SIG-M5 (cell line): ENCODE measurements at places on chromosomes 11 and 22.

DNA sequence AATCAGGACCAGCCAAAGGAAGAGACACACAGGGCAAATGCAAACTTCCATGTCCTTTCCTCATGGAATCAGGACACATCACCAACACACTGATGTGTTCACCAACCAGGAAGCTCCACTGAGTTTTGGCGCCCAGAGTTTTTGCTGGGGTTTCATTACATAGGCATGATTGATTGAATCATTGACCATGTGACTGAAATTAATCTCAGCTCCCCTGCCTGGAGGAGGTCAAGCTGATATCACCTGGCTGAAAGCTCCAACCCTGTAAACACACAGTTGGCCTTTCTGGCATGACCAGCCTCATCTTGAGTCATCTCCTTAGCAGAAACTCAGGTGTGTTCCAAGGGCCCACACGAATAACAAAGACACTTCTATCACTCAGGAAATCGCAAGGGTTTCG is 133.2 kb downstream of the TRIM29 start:
- DNase-seq = no peak

- no peak for DNase-seq
These were observed 5.4 kb downstream of the KBTBD4 start for GRCh38 chr11:47573321-47573720.

- no peak for DNase-seq
These were observed 550.8 kb upstream of the CADM1 start for GRCh38 chr11:116055064-116055463.

DNA sequence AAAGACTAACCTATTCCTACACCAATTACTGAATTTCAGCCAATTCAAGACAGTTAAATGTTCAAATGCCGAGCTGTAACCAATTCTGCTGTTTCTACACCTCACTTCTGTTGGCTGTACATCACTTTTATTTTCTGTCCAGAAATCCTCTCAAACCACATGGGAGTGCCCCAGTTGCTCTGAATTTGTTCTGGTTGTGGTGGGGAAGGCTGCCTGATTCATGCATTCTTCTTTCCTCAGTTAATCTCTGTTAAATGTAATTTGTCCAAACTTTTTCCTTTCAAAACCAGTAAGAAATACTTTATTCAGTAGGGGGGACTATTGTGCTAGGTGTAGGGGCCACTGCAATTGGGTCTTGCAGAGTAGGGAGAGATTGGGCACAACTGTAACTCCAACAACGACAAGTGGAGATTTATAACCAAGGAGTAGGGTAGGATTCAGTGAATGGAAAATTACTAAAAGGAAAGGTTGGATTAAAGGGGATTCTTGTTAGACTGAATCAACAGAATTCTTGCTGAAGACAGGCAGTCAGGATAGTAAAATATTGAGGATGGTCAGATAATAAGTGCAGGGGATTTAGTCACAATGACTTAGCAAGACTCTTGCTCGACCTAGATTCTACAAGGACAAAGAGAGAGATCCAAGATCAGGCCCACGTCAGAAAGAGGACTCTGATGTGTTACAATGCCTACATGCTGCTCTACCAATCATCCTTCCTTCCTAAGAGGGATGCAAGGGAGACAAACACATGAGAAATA is 593.5 kb upstream of the FAT3 start:
- no peak for DNase-seq

- DNase-seq = no peak
These were observed 23.1 kb downstream of the RGL4 start for GRCh38 chr22:23713696-23714595.

GRCh38 chr22:44702479-44703198 is 635 bp downstream of the PRR5 start:
- DNase-seq = no peak

DNA sequence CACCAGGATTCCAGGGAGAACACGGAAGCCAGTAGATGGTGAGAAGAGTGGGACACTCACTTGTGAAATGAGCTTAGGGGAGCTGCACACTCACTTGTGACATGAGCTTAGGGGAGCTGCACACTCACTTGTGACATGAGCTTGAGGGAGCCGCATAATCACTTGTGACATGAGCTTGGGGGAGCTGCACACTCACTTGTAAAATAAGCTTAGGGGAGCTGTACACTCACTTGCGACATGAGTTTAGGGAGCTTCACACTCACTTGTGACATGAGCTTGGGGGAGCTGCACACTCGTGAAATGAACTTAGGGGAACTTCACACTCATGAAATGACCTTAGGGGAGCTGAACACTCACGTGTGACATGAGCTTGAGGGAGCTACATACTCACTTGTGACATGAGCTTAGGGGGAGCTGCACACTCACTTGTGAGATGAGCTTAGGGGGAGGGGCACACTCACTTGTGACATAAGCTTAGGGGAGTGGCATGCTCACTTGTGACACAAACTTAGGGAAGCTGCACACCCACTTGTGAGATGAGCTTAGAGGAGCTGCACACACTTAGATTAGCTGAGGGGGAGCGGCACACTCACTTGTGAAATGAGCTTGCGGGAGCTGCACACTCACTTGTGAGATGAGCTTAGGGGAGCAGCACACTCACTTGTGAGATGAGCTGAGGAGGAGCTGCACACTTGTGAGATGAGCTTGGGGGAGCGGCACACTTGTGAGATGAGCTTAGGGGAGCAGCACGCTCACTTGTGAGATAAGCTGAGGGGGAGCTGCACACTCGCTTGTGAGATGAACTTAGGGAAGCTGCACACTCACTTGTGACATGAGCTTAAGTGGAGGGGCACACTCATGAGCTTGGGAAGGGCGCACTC is 59.0 kb downstream of the NCAPD3 start:
- DNase-seq = no peak

DNA sequence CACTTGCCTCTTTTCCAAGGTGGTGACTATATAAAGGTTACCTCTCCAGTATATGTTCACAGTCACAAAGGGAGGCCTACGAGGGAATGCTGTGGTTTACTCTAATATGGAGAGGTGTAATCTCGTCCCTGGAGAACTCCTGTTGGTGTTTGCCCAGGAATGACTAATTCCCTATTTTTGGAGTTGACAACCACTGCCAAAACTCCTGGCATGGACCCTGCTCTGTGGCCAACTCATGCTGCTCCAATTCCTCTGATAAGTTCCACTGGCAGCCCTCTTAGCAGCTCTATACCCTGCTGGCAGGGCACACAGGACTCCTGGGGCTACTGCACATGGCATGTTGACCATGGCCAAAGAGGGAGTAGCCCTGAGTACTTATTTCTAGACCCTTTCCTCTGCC is 418.7 kb upstream of the ANO5 start:
- DNase-seq = no peak

GRCh38 chr11:11391796-11392463 is 38.9 kb upstream of the CSNK2A3 start:
- no peak for DNase-seq

DNA sequence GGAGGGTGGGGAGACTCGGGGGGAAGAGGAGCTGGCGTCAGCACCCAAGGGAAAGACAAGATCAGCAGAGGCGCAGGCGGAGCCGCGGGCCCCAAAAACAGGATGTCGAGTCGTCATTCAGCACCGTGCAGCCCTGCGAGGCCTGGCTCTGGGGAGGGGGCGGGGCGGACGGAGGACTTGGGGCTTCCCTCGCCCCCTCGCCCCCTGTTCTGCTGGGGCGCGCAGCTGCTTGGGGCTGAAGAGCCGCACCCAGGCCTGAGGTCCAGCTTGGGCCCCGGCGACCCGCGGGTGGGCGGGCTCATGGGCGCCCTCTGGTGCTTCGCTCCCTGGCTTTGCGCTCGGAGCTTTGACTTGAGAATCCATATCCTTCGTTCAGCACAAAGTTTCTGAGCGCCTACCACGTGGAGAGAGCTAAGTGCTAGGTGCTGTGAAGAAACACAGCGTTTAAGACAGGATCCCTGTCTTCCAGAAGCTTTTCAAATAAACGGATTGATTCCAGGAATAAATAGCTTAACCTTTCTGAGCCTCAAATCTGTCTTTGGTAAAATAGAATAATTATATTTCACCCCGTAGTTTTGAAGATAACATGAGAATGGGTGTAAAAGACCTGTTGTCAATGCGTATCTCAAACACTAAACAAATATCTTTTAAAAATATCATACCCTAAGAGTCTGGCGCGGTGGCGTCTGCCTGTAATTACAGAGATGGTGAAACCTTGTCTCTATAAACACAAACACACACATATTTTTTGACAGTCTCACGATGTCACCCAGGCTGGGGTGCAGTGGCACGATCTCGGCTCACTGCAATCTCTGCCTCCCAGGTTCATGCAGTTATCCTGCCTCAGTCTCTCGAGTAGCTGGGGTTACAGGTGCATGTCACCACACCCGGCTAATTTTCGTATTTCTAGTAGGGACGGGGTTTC is 929 bp upstream of the RHOG start:
- DNase-seq = no peak

GRCh38 chr11:61842528-61842820 is 14.4 kb downstream of the FADS2 start:
- DNase-seq = no peak

- no peak for DNase-seq
These were observed 2.8 kb upstream of the OAF start for GRCh38 chr11:120208001-120208441.

- DNase-seq = no peak
These were observed 271.4 kb downstream of the ETS1 start for GRCh38 chr11:128315933-128316332.

DNA sequence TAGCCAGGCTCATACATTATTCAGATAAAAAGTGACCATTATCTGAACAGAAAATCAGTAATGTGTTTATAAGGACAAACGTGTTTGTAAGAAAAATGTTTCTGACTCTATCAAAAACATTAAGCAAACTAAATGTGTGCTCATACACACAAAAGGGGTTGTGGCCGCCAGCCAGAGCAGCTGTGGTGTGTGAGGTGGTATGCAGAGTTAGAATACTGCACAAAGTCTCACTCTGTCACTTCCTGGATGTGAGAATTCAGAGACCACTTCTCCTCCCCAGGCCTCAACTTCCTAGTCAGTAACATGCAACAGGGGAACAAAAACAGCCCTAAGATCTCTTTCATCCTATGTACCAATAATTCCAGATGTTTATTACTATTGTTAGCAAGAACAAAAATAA is 9.4 kb downstream of the OR5B21 start:
- DNase-seq = no peak

- DNase-seq = no peak
These were observed 6.6 kb upstream of the ASCL2 start for GRCh38 chr11:2277008-2277346.

GRCh38 chr11:108193725-108194124 is 28.7 kb downstream of the NPAT start:
- DNase-seq = no peak

GRCh38 chr11:71201936-71202597 is 50.3 kb downstream of the SHANK2 start:
- no peak for DNase-seq

DNA sequence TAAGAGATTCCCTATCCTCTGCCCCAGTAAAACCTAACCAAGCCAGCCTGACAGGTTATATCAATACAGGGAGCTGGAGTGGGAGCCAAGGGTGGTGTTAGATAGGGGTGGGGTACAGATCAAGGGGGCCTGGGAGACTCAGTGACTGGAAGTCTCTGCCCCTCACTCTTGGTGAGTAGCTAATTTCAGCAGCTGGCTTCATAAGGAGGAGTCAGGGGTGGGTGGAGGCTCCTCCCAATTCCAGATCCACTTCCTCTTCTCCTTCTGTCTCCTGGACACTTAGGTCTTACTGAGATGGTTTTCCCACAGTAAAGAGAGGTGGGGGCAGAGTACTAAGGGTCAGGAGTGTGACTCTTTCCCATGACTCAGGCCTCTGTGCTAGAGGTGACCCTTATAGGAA is 1.1 kb upstream of the VSIG2 start:
- DNase-seq = no peak

DNA sequence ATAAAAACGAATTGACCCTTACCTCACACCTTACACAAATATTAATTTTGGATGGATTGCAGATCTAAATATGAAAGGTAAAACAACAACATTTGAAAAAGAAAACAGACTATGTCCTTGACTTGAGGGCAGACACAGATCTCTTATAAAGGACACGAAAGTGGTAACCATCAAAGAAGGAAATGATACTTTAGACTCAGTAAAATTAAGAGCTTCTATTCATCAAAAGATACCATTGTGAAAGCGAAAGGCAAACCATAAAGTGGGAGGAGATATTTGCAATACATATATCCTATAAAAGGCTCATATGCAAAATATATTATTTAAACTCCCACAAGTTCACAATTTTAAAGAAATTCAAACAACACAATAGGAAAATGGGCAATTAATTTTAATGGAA is 5.0 kb downstream of the HEPACAM start:
- DNase-seq = no peak

- peak; percentile 80 for DNase-seq
These were observed 111.6 kb downstream of the SIK3 start for GRCh38 chr11:116986521-116987105.

GRCh38 chr11:33324302-33324985 is 67.3 kb downstream of the HIPK3 start:
- DNase-seq = peak; percentile 34

- DNase-seq = no peak
These were observed 3.4 kb downstream of the PARVA start for GRCh38 chr11:12380565-12381325.

DNA sequence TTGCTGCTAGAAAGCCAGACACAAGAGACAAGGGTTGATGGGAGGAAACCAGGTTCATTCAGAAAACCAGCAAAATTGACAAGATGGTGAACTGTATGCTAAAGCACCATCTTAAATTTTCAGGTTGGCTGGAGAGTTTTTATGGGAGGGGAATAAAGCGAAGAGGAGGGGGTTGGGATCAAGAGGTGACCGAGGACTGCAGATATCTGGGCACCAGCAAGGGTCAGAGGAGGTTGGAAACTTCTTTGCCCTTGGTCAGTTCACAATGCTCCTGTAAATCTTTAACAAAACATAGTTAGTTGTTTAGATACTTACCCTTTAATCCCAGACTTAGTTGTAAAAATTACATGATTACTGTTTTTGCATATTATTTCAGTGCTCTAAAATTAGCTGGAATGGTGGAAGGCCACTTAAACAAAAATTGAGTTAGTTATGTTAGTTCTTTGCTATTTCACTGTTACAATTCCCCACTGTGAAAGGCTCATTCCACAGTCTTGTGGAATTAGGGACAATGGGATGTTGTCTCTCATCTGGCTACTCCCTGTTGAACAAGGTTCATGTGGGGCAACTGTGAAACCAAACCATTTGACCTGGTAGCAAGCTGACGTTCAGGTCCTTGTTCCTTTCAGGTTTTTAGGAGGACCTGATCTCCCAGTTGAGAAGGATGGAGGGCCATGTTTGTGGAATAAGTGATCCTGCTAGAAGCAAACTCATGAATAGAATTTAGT is 30.6 kb upstream of the QSER1 start:
- no peak for DNase-seq

DNA sequence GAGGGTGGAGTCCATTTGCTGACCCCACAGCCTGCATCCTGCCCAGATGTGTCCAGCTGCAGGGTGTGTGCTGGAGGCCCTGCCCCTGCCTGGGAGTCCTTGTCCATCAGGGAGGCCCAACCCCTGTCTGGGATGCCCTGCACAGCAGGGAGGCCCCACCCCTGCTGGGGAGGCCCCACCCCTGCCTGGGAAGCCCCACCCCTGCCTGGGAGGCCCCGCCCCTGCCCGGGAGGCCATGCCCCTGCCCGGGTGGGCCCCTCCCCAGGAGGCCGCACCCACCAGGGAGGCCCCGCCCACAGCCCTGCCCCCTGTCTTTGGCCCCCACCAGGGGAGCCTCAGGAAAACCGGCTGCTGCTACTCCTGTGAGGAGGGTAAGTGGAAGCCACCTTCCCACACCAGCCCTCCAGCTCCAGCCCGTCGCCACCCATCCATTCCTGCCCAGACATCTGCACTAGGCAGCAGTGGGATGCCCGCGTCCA is 37.2 kb downstream of the MUC5B start:
- DNase-seq = no peak
